ENCODE measurements at places on chromosomes 7 and 10. TPM values are rescaled to one million over a fixed set of nuclear protein-coding genes. Genes with fewer than 3 reads are reported as not detected.

DNA sequence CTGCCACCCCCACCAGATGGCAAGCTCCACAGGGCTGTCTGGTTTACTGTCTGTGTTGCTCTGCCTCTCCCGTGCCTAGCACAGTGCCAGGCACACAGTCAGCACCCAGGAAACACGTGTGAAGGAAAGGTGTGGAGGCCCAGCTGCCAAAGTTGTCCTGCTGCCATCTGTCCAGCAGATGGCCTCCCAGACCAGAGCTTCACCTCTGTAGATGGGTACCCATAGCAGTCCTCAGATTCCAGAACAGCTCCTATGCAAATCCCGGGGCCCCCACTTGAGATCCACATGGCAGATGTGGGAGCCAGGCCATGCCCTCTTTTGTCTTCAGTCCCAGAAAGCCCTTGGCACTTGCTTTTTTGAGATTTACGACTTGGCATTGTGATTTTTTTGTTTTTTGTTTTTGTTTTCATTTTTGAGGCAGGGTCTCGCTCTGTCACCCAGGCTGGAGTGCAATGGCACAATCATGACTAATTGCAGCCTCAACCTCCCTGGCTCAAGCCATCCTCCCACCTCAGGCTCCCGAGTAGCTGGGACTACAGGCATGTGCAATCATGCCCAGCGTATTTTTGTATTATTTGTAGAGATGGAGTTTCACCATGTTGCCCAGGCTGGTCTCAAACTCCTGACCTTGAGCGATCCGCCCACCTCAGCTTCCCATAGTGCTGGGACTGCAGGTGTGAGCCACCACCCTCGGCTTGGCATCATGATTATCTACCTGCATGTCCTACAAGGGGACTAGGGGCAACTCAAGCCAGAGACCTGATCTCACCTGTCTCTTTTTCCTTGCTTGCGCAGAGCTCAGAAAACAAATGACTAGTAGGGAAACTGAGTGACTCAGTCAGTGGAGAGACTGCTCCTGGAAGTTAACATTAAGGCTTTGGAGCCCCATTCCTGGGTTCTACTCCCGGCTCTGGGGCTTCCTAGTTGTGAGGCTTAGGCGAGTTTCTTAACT lies 16.9 kb upstream of the PALD1 start:
- peak; percentile 38 for DNase-seq

- no peak for DNase-seq
These were observed 186.9 kb upstream of the ADO start for GRCh38 chr10:62617652-62618051.

GRCh38 chr10:70186571-70186970 lies 16.3 kb upstream of the SAR1A start:
- no peak for DNase-seq

Gene LIPJ
- 0.19 TPM for total RNA-seq

Gene GARIN1A
- 2.4 TPM for total RNA-seq

DNA sequence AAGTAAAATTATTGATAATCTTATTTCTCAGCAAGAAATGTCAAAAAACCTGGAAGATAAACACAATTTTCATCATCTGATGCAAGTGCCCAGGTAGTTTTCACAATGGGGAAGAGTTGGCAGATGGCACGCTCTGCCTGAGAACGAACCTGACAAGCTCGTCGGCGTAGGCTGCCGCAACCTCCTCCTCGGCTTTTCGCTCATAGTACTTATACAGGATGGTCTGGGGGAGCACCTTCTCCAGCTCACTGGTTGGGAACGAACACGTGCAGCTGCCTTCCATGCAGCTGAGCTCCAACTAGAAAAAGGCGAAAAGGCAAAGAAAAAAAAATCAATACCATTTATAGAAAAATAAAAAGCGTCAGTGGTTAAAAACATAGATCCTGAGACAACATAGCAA lies 68.9 kb downstream of the RNF216 start:
- DNase-seq, result no peak

DNA sequence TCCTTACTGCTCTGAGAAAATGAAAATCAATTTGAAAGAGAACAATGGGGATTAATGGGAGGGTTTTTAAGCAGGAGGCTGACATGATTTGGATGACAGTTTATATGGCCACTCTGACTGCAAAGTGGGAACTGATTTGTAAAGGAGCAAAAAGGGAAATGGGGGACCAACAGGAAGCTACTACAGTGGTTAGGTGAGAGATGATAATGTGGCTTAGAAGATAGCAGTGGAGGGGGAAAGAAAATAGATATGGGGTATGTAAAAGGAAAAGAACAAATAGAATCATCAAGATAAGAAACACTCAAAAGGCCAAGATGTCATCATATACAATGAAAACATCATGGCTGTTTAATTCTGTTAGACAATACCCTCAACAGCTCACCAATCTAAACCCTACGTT lies 177.5 kb downstream of the ANK3 start:
- no peak for DNase-seq

DNA sequence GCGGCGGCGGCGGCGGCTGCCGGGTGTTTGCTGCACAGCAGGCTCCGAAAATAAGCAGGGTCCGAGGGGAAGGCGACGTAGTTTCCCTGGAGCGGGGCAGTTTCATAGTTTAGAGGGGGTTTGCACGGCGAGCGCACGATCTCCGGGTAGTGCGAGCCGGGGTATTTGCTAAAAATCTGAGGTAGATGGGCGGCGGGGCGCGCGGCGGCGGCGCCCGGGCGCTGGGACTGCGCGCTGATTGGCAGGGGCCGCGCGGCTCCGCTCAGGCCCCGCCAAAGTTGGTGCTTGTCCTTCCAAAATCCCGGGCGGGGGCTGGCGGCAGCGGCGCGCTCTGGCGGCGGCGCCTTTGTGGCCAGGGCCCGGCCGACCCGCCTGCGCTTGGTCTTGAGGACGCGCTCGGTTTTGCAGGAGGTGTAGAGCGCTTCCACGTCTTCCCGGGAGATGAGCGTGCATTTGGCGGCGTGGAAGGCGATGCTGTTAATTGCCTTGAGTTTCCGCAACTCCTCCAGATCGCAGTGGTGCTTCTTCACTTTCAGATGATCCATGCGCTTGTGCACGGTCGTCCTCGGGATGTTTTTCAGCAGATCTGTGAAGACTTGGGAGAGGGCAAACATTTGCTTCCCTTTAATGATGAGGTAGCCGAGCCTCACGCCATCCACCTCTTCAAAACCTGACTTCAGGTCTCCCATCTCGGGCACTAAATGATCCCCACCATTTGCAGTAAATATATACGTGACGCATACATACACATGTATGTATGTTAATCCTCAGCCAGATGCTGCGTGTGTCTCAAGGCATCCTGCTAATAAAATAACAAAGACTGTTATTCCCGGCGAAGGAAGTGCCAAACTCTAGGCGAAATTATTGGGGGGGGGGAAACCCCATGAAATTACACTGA lies 8.1 kb downstream of the SKIDA1 start:
- no peak for DNase-seq

DNA sequence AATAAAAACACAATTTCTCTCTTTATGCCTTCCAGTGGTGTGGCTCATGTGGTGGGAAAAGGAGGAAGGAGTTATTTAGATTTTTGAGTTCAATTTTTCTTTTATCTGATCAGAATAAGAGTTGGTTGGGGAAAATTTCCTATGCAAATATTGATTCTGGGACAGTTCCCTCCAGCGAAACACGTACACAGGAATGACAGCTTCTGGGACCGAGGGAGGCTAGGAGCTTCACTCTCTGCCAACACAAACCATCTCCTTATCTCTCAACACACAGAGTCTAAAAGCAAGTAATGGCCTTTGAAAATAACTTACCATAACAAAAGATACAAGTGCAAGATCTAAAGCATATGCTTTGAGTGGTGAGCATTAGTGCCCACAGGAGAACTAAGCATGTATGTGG lies 122.7 kb downstream of the RAPGEF5 start:
- DNase-seq, result no peak

Gene CHN2
- 28.1 TPM for total RNA-seq

DNA sequence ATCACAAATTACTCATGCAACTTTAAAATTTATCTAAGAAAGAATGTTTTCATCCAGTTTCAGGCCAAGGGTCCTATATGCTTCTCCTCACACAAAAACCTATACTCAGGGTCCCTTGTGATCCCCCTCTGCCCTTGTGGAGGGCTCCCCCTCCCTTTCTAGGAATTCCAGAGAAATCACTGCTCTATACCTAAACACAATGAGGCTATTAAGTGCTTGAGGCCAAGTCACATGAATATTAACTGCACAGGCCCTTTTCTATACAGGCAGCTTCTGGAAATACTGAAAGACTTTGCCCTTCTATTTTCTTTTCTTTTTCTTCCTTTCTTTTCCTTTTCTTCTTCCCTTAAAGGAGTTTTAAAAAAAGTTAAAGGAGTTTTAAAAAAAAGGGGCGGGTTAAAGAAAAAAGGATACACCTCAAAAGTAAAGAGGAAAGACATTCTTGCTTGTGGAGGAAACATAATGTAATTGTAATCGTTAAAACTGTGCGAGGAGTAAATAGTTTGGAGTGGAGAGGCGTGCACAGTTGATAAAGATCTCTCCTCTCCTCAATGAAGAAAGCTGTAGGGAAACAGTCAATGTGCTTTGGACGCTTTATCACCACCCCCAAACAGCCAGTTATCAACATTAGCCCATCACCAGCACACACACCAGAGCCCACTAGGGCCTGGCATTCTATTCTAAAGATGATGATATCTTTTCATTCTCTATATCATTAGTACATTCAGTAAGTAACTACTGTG lies 16.4 kb downstream of the GRB10 start:
- no peak for DNase-seq

DNA sequence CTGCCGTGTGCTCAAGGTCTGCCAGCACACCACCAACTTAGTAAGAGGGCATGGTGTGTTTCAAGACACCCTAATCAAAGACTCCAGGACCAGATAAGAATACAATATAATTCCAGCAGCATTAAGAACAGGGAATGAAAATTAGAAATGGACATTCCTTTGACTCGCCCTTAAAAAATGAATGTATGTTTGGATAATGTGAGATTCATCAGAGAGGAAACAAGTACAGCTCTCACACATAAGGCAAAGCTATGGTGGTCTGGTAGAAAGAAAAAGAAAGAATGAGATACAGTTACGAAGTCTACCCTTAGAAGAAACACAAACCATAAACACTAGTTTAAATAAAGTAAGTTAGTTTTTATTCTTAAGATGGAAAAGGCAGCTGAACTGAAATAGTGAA lies 174.8 kb upstream of the ANK3 start:
- DNase-seq, result no peak

All from naive thymus-derived CD4-positive, alpha-beta T cell (primary cell).